ENCODE measurements at places on chromosomes 3 and 15.

DNA sequence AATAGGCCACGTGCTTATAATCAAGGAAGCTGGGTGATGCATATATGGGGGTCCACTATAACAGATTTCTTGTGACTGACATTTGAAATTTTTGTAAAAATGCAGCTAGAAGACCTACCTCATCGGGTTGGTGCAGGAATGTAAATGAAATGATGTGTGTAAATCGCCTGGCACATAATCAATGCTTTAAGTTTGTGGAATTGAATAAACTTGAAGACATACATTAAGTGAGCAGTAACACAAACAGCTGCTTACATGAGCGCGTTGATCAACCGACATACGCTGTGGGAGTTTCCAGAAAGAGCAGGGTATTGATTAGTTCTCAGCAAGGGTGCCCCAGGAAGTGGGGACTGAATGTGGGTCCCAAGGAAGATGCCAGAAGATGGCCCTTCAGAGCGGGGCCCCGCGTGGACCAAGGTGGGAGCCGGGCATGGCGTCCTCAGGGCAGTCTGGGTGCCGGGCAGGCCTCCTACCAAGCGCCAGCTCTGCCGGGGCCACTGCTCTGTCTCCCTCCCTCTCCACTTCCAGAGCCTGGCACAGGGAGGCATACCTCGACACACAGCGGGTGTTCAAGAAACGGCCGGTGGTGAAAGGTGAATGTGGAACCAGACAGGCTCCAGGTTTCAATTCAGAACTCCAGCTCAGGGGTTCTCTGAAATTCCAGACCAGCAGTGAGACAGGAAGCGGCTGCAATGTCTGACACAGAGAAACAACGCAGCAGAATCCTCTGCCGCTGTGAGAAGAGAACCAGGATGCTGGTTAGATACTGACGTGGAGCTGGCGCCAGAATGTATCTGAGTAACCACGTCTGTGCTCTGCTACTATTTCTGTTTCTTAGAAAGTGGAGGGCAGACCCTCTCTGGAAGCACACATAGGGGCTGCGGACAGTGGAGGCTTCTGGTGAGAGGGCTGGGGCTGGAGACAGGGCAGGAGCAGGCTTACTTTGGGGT, 12.6 kb downstream of the BFSP2 start:
- peak; percentile 70 for DNase-seq

DNA sequence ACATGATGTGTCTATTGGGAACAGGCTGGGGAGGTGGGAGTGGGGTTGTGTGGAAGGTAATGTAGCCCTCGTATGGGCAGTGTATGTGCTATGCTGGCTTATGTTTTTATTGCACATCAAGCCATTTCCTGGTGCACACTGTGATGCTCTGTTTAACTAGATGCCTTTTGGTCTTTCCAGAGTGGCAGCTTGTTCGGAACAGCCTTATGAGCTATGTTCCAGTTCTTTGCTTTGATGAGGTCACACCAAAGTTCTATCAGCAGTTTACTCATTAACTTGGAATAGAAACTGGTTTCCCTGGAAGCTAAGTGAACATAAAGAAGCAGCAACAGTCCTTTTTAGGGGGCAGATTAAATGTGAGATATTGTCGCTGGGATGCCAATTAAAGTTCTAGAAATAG, 133.9 kb downstream of the DIPK2A start:
- DNase-seq: no peak

DNA sequence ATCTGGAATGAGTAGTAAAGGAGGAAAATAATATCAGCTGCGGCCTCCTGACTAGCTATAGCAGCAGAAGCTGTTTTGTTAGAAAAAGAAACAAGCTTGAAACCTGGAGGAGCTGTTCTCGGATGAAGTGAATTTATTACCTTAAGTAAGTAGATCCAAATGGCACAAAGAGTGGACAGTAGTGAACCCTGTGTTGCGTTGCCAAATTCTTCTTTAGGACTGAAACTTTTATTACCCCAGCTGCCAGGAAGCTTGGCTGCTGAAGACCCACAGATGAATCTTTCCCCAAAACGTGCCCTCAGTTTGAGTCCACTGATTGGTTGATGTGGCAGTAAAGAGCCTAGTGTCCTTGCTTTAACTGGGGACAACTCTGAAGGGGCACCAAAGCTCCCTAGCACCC, 366.8 kb upstream of the GBE1 start:
- DNase-seq: no peak

- DNase-seq: no peak
These were observed 372.0 kb downstream of the GABRG3 start for GRCh38 chr15:27342991-27343390.

DNA sequence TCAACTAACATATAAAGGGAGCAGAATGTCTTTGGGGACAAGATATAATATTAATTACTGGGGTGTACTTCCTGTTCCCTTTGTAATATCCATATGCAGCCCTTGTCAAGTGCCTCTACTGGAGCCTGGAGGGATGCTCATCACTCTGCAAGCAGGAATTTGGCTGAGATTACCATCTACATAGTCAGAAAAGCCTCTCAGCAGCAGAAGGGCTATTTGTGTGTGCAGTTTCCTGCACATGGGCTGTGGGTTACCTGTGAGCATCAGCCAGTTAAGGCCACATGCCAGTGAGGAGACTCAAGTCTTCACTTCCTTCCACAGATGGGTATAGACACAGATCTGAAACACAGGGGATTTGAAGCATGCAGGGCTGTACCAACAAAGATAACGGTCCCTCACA, 278.1 kb upstream of the PLSCR5 start:
- no peak for DNase-seq

DNA sequence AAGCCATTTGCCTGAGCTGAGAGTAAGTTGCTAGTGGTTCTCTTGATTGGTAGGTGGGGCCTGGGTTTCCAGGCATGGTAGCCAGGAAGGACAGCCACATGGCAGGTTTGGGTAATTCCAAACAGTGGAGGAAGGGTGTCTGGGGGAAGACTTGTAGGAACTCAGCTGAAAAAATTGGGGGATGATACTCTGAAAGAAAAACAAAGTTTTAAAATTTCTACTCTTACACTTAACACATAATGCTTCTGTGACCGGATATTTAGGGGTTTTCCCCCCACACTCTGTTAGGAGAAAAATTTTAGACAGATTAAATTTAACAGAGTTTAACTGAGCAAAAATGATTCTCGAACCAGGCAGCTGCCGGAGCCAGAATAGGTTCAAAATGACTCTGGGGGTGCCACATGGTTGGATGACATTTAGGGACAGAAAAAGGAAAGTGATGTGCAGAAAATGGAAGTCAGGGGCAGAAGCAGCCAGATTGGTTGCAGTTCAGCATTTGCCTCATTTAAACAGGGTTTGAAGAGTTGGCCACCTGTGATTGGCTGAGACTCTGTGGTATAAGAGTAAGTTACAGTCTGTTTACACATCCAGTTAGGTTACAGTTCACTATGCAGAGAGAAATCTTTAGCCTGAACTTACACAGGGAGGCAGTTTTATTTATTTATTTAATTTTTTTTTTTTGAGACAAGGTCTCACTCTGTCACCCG, 8.1 kb downstream of the B2M start:
- DNase-seq: no peak

- DNase-seq: no peak
These were observed 62.1 kb upstream of the NR2C2 start for GRCh38 chr3:14885307-14885706.

DNA sequence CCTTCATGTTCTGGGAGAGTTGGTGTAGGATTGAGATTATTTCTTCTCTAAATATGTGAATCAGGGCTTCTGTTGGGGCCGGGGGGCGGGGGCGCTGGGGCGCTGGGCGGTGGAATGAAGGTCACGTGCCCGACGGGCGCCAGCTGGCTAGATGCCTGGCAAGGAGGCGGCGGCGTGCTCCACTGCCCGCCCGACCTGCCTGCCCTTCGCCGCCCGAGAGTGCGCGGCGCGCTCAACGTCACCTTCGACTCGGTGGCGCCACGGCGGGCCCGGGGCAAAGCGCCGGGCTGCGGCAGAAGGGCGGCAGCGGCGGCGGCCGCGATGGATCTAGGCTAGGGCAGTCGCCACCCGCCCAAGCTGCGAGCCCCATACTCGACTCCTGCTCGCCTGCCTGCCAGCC, 47.0 kb upstream of the LHFPL4 start:
- DNase-seq: peak; percentile 10

DNA sequence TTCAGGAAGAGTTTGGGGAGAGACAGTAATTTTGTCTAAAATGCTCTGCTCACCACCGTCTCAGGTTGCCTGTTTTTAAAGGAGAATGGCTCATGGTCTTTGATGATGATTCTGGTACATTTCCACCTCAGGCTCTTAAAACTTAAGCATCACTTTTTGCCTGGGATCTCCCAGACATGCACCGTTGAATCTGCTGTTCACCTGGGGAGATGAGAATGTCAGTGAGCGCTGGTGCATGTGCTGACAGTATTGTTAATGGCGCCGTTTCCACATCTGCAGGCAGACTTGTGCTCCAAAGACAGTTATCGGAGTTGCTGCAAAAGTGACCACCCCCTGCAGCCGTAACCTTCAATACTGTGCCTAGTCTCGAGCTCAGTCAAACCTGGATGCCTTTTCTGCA, 219.0 kb upstream of the TPM1 start:
- no peak for DNase-seq

GRCh38 chr3:177679568-177680471, 482.5 kb upstream of the TBL1XR1 start:
- peak; percentile 18 for DNase-seq

- DNase-seq: no peak
These were observed 66.2 kb downstream of the SSR3 start for GRCh38 chr3:156488767-156489166.

- DNase-seq: peak; percentile 43
These were observed at the start of gene DGKG for GRCh38 chr3:186361762-186362536. TSS of gene DGKG (minus strand) at chr3:186362234. CDS start at chr3:186320459, 41,775 bp downstream.

- no peak for DNase-seq
These were observed 19.2 kb downstream of the GNB4 start for GRCh38 chr3:179432021-179432420.
